ENCODE measurements at places on chromosomes 2 and 18. TPM values are rescaled to one million over a fixed set of nuclear protein-coding genes. Genes with fewer than 3 reads are reported as not detected.

The TUBA3D gene
- not detected for total RNA-seq

The MMADHC gene
- total RNA-seq: 84.2 TPM

The REG3G gene
- not detected for total RNA-seq

DNA sequence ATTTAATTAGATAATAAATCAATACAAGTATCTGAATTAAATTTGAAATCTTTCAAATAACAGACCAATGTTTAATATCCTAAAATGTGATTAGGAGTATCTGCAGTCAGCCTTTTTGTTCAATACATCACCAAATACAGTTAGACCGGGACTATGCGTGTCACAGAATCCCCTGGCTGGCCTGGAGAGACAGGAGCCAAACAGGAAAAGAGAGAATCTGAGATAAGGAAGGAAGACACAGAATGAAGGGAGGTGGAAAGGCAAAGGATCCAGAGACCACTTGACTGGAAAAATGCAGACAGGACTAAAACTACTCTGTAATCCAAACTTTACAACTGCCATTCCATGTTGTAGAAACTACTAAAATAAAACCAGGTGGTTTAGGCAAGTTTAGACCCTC is 66.3 kb downstream of the SIGLEC15 start:
- DNase-seq: no peak

DNA sequence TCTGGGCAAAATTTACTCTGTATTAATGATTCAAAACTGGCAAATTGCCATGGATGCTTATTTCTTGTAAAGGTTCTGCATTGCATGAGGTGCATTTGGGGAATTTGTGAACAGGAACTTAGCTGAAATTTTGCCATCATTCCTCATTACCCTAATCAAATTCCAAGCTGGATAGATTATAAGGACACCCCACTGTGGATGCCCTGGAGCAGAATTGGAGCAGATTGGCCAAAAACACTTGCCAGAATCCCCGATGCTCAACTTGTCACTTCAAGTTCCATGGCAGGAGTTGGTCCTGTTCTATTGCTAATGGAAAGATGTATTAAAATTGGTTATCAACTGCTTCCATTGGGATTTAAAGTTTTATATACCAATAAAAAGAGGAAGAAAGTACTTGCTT is 237.9 kb downstream of the CCDC102B start:
- DNase-seq: no peak

GRCh38 chr18:45571714-45572113 is 43.6 kb upstream of the SLC14A2 start:
- DNase-seq: no peak

DNA sequence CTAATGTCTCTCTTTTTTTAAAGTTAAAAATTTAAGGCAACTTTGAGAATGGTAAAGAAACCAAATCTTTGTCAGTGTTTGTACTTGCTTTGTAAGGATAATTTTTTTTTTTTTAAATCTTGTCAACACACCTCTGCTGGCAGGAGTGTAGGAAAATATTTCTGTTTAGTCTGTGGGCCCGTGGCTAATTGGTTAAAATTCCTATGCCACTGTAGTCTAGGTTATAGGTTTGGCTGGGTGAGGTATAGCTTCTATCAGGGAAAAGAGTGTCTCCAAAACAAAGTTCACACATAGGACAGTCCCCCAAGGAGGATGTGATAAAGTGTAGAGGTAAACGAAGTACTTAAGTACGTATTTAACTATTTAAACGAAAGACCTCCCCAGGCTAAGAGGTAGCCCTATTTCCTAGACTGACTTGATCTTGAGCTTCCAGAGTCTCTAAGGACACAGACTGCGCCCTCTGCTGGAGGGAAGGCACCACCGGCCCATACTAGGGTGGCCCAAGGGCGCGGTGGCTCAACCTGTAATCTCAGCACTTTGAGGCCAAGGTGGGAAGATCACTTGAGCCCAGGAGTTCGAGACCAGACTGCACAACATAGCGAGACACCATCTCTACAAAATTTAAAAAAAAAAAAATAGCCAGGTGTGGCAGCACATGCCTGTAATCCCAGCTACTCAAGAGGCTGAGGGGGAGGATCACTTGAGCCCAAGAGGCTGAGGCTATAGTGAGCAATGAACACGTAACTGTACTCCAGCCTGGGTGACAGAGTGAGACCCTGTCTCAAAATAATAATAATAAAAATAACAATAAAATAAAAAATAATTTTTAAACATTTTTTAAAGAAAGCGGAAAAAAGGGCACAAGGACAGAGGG is 8.9 kb downstream of the TEX44 start:
- peak; percentile 85 for DNase-seq

GRCh38 chr18:46260016-46260878 is 156.1 kb downstream of the HAUS1 start:
- DNase-seq: no peak

DNA sequence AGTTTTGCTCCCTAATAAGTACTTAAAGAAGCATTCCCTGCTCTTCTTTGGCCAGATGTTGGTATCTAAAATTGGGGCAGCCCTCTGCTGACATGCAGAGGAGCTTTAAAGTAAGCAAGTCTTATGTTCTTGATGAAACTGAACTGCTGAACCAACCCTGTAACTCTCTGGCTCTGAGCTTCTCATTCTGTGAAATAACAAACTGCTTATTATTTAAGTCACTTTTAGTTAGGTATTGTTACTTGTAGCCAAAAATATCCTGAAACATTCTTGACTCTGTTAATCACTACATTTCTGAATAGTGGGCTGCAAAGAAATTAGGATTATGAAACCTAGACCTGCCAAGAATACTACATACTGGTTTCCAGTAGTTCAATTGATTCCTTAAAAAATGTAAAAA is 15.5 kb downstream of the PPP3R1 start:
- DNase-seq: no peak

Data from breast epithelium (tissue), 4 donors.